ENCODE measurements at places on chromosomes 5 and 9.

DNA sequence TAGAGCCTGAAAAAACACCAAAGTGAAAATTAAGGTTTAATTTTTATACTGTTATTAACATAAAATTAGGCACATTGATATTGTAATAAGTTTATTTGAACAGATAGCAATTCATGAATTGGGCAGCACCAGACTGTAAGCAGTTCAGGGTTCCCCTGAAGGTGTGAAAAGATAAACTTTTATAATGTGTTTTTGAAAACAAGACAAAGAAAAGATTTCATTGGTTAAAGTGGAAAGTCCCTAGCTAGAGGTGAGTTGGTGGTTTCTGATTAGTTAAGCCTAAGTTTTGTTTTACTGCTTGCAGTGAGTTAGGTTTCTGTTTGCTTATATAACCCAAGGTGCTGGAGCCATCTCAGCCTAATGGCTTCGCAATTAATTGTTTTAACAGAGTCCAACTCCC, 96.5 kb upstream of the RPS23 start:
- no peak for DNase-seq

DNA sequence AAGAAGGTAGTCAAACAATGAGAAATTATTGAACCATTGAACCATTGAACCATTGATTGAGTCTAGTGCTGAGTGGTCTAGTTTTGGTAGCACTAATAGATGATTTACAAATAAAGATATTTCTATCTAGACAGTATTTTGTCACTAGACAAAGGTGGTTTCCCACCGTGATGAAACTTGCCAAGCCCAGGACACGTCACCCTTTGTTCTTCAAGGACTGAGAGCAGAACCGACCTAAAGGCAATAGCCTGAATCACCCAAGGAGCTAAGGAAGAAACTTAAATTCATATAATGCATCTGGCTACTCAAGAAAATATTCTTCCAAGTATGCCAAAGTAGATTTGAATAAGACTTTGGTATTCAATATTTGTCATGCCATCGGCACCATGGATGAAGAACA, 103.3 kb downstream of the ESM1 start:
- DNase-seq: no peak

DNA sequence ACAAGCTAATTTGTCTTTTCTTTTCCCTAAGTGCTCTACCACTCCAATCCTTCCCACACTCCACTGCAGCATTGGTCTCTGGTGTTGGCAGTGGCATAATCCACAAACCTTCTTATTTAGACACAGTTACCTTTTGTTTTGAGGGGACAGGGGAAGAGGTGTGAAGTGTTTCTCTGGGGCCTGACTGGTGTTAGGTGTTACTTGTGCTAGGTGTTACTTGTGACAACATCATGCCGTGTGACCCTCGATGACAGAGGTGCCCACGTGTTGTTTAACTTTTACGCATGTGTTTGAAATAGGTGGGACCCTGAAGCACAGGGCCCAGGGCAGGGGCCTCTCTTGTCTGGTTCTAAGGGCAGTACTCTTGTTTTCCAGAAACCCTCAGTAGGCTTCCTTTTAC, 70.5 kb upstream of the SPRY4 start:
- no peak for DNase-seq

DNA sequence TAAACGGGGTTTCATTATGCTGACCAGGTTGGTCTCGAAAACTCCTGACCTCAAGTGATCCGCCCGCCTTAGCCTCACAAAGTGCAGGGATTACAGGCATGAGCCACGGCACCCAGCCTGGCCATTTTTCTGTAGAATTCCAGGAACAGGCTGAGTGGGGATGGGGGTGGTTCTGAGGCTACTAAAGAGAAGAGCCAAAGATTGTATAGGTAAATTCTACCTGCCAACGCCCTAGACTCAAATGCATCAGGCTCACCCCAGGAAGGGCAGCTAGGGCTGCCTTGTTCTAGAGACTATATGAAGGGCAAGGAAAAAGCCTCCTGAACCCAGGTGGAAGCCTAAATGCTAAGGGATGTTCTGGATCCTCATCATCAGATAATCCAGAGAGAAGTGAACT, 1.6 kb upstream of the C5orf52 start:
- no peak for DNase-seq

DNA sequence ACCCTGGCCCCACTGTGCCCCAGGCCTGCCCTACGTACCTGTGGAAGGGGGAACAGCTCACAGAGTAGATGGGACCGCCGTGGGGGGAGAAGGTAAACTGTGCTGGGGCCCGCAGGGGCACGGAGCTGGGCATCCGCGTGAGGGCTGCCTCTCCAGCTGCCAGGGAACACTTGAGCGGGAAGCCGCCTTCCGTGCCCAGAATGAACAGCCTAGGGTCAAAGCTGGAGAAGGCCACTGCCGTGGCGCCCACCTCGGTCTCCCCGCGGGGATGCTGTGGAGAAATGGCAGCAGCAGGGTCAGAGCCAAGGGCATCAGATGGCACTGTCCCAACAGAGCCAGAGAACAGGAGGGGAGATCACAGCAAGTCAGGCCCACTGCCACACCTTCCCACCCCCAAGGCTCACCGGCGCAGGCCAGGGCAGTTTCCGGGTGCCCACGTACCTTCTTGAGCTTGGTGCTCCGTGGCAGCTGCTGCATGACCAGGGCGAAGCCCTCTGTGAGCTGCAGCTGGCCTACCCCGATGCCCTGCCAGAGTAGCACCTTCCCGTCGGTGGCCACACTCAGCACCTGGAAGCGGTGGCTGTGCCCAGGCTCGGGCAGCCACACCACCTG, 21.9 kb downstream of the DYNC2I2 start:
- DNase-seq: no peak

DNA sequence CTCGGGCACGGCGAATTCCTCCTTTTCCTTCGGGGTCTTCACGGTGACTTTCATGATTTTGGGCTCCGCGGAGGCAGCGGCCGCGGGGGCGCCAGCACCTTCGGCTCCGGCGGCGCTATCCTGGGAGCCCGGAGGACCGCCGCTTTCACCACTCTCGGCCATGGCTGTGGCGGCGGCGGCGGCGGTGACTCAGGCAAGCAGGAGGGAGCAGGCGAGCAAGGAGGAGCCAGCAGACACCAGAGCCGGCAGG, 315 bp downstream of the UBQLN1 start:
- no peak for DNase-seq

DNA sequence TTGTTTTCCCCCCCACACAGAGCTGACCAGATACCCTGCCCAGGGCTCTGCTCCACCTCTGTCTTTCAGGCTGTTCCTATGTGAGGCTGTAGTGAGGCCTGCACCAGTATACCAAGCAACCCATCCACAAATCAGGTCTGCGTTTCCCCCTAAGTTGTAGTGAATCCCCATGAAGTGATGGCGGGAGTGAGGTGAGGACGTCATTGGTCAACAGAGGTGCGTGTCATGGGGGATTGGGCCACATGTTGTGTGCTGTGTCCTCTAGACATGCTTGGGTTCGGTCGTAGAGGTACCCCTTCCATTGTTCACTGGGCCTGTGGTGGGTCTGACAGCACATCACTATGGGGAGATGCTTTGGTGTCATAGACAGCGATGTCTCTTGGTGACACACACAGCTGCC, 184.6 kb downstream of the CACNA1B start:
- no peak for DNase-seq

DNA sequence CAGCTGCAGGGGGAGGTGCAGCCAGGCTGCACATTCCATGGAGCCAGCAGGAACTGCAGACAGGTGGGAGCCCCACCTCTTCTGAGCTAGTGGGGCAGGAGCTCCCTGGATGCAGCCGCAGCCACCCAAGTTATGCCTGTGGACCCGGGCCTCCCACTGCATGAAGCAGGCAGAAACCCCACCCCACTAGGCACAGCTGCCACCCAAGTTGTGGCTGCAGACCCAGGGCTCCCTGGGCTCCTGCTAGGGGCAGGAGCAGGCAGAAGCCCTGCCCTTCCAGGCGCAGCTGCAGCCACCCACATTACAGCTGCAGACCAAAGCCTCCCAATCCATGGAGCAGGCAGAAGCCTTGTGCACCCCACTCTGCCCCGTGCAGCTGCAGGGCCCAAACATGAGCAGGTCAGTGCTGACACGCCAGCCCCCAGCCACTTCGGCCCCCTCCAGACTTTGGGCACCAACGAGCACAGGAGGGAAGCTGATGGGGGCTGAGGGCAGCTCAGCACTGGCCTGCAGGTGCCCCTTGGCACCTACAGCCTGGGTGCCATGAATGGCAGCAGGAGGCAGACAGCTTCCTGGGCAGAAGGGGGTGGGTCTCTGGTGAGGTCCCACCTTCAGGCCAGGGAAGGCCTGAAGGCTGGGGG, 106.9 kb downstream of the C9orf50 start:
- DNase-seq: no peak

- no peak for DNase-seq
These were observed 178.7 kb downstream of the SNCAIP start for GRCh38 chr5:122490718-122491117.

DNA sequence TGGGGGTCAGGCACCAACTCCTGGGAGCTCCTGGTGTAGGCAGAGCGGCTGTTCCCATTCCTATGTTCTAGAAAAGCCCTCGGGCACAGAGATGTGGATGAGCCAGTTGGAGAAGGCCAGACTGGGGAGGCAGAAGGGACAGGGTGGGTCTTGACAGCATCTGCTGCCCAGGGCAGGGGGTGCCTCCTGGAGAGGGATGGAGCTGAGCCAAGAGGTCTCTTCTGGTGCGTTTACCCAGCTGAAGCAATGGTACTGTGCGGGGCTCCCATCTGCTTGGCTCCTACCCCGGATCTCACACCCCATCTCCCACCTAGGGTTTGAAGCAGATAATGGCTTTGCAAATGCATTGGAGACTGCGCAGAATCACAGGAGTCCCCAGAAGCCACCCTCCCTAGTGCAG, 41.3 kb downstream of the SHB start:
- no peak for DNase-seq

GRCh38 chr5:138538943-138539627, 4.0 kb downstream of the ETF1 start:
- DNase-seq: no peak

- peak; percentile 65 for DNase-seq
These were observed at the start of gene JADE2 for GRCh38 chr5:134524826-134525682. Gene JADE2 (plus strand): TSS chr5:134525670. CDS start chr5:134535858, 10,188 bp downstream.

- DNase-seq: no peak
These were observed 250.8 kb upstream of the KLF4 start for GRCh38 chr9:107740088-107740980.

- no peak for DNase-seq
These were observed 26.8 kb downstream of the FBXW11 start for GRCh38 chr5:171979606-171980005.

DNA sequence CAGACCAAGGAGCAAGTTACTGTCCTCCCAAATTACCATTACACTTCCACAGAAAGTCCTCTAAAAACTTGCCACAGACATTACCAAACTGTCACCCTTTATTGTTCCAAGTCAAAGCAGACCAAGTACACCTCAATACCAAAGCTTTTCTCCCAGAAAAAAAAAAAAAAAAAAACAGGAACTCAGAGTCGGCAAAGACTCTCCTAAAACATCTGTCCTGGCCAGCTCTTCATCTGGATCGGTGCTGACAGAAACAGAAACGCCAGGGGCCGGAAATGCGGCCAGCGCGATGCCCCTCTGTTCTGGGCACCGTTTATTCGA, 718 bp downstream of the DEPDC1B start:
- DNase-seq: no peak

DNA sequence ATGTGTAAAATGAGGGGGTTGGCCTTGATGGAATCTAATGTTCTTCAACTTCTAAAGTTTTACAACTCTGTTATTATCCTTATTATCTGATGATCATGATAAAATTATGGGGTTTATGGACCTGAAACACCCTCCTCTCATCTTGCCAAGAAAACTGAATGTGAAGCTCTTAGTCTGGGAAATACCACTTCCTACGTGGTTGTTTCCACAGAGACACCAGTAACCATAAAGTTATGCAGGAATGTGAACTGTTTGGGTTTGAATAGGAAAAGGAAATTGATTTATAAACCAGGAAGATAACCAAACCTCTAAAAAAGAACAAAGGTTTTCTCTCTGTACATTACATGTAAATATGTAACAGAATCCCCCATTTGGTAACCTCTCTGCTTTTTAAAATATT, 28.3 kb upstream of the RAI14 start:
- no peak for DNase-seq

- no peak for DNase-seq
These were observed 9.9 kb upstream of the HSPA4 start for GRCh38 chr5:133041910-133042309.

DNA sequence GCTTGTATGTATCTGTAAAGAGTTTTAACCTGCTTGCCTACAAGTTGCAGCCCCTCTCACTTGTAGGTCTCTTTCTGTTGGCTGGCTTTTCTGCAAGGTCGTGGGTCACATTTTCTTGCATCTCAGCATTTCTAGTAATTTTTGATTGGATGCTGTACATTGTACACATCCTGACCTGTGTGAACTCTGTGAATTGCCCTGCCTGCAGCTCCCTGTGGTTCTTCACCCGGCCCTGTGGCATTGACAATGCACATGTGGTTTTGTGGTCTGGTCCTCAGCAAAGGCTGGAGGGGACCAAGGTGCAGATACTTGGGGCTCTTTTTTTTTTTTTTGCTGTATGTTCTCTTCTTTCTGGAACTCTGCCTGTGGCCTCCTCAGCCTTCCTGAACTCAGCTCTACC, 53.6 kb downstream of the WNK2 start:
- no peak for DNase-seq

DNA sequence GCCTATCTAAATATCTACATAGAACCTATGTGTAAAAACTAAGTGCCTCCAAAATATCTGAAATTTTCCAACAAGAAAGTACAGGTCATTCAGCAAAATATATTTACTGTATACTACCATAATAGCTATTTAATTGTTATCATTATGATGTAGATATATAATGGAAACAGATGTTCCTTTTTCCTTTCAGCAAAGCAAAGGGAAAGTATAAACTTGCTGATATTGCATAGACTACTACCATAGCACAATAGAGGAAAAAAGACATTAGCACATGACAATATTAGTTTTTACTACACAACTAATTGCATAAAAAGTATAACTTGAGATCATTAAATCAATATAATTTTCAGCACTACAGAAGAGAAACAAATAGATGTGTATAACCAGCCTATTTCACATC, 14.9 kb downstream of the NR2F1-AS1 start:
- DNase-seq: no peak

- no peak for DNase-seq
These were observed 46.4 kb downstream of the JADE2 start for GRCh38 chr5:134571693-134572405.

- DNase-seq: no peak
These were observed 214.3 kb downstream of the MAPKAP1 start for GRCh38 chr9:125492719-125493118.

GRCh38 chr9:80885894-80886293, 803.5 kb downstream of the TLE1 start:
- DNase-seq: peak; percentile 39

DNA sequence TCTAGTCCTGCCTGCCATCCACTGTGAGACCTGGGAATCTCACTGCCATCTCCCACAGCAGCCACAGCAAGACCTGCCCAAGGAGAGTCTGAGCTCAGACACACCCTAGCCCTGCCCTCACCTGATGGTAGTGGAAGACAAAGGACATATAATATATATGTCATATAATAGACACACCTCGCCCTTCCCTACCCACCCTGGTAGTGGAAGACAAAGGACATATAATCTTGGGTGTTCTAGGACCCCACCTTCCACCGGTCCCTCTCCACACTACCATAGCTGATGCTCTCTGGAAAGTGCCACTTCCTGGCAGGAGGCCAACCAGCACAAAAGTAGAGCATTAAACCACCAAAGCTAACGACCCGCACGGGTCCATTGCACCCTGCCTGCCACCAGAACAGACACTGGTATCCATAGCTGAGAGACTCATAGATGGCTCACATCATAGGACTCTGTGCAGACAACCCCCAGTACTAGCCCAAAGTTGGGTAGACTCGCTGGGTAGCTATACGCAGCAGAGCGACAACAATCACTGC, 545.6 kb downstream of the CAAP1 start:
- no peak for DNase-seq
